ENCODE measurements at places on chromosomes 3 and 15.

DNA sequence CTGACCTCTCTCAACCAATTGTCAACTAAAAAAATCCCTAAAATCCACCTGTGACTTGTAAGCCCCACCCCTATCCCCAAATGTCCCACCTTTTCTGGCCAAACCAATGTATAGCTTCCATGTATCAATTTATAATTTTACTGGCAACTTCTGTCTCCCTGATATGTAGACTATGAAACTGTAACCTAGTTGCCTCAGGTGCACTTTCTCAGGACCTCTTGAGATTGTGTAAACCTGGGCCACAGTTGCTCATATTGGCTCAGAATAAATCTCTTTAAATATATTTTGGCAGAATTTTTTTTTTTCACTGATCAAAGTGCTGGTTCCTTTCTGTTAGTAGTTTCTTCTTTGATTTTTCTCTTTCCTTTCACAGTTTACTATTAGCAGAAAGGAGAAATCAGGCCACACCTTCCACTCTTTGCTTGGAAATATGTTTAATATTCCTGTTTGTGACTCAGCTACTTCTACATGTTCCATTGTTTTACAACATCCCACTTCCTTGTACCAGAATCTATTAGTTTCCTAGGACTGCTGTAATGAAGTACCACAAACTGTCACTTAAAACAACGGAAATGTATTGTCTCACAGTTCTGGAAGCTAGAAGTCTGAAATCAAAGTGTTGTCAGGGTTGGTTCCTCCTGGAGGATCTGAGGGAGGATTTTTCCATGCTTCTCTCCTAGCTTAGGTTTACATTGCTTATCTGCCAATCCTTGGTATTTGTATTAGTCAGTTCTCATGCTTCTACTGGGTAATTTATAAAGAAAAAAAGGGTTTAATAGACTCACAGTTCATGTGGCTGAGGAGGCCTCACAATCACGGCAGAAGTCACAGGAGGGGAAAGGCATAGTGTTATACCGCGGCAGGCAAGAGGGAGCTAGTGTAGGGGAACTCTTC, 801.2 kb upstream of the ARPP21 start:
- no peak for DNase-seq

DNA sequence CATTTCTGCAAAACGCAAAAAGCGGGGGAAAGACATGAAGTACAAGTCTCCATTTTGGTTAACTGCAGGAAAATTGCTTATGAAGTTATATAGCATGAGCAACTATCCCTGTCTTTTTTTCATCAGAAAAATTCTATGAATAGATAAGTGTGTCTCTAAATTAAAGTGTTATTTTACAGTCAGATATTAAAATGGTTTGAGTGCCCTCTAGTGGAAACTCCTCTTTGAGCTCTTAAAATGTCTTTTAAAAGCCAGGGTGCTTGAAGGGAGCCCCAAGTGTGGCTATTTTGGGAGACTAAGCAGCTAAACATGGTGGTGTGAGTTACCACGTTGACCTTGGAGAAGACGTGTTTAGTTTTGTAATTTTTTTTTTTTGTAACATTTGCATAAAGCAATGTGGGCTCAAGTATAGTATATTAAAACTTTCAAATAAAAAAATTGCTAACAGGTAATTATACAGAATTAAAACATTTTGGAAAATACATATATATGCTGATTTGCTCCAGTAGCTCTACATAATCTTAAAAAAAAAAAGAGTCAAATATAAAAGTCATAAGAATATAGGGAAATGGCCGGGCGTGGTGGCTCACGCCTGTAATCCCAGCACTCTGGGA, 77.2 kb downstream of the PPP2R3A start:
- DNase-seq, result peak; percentile 15

DNA sequence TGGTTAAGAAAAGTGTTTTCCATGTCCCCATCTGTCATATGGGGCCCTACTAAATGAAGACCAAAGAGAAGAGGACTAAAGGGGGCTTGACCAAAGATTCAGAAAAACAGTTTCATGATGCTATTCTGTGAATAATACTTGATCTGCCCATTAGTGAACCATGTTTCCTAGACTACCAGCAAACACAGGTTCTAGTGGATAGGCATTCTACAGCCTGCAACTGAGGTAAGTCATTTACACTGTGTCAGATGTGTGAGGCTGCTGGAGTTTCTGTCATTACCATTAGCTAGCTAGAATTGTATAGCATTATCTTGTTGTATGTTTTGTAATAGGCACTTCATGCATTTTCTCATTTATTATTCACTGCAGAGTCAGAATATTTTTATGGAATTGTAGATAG, 6.6 kb downstream of the GPR171 start:
- no peak for DNase-seq

DNA sequence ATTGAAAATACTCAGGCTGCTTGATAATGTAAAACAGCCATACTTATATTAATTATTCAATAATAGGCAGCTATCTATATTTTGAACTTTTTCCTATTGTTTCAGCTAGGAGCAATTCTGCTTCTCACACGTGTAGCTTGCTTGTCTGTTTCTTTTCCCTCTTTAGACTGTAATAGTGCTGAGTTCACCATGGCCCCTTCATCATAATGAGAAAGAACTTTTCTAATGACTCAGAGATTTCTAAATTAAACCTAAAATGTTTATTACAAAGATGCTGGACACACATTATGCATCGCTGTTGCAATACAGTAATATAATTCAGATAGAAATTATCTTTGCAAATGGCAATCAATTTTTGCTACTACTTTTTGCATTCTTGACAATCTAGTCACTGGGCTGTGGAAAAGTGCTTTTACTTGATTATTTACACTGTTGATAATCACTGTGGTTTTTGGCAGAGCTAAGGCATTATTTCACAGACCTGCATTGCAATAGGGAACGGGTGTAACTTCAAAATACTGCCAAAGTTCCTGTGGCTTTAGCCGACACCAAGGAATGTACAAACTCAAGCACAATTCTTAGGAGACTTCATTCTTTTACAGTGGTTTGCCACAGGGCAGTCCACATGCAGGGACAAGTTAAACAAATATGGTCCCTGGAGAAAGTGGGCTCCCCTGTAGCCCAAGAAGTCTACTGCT, 281.0 kb upstream of the TBL1XR1 start:
- DNase-seq, result peak; percentile 97

DNA sequence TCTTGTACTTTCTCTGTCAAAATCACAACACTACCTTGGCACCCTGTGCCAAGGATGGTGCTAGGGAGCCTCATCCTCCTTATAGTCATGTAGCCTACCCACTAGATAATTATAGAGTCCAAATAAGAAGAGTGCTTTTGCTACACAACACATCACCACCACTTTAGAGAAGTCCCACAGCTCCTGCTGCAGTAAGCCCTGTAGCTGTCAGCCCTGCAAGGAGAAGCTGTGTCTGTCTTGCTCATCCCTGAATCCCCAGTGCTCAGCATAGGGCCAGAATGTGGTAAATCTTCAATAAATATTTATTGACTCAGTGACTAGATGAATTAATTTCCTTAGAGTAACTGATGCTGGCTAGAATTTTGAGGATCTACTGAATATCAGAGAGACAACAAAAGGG, 190.8 kb downstream of the ZNF621 start:
- DNase-seq, result no peak

DNA sequence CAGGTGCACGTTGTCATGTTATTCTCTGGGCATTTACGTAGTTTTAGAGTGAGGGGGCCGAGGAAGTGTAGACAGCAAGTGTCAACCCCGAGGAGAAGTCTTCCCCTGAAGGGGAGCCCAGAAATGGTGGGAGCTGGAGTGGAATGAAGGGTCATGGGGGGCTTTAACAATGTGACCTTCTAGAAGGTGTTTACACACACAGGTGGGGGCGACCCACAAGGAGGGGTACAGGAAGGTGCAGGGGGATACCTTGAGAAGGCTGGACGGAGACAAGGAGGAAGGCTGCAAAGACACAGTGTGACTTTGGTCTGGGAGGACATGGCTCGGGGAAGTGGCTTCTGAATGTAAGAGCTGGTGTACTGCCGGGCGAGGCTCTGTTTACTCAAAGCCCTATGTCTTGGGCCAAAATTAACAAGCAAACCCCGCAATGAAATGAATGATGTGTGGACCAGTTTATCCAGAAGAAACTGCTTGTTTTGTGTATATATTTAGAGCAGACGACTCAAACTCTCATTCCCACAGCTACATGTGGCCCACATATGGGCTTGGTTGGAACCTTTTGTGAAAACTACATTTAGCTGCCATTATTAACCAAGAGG, 18.7 kb downstream of the TRPM1 start:
- no peak for DNase-seq

- DNase-seq, result peak; percentile 93
These were observed at the start of gene FBN1 for GRCh38 chr15:48645558-48646330. Gene FBN1 (minus strand): TSS chr15:48645709. CDS start chr15:48644769, 940 bp downstream.

GRCh38 chr15:66481107-66481856, 16.3 kb downstream of the SNAPC5 start:
- DNase-seq, result no peak

GRCh38 chr3:129039271-129040038, 21.1 kb upstream of the GP9 start:
- no peak for DNase-seq

DNA sequence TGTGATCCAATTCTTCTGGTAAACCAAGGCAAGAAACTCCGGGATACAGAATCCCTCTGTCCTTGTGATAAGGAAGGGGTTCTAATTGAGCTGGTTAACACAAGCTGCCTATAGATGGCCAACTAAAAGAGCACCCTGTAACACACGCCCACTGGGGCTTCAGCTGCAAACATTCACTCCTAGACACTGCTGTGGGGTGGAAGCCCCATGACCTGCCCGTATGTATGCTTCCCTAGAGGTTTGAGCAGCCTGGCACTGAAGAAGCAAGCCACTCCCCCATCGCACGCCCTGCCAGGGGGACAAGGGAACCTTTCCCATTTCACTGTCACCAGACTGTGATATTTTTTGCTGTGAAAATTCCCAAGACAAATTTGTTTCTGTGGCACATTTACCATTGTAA, 516.9 kb upstream of the GOLIM4 start:
- no peak for DNase-seq

GRCh38 chr3:157120071-157120892, 39.7 kb downstream of the CCNL1 start:
- DNase-seq, result no peak

DNA sequence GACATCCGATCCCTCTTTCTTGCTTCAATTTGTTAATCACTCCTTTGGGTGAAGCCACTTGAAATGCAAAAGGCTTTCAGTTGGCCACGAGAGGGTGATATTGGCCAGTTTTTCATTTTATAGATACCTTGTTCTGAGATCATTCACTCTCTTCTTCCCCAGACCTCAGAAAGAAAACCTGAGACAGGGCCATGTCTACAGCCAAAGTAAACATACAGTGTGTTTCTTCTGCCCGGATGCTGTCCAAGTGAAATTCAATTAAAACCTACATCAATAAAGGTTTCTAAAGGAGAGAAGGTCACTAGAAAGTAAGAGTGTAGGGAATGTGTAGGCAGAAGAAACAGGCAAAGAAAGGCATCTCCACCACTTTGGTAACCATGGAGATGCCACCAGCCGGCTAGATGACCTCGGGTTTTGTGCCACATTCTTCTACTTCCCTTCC, 39.5 kb upstream of the FMN1 start:
- peak; percentile 72 for DNase-seq

DNA sequence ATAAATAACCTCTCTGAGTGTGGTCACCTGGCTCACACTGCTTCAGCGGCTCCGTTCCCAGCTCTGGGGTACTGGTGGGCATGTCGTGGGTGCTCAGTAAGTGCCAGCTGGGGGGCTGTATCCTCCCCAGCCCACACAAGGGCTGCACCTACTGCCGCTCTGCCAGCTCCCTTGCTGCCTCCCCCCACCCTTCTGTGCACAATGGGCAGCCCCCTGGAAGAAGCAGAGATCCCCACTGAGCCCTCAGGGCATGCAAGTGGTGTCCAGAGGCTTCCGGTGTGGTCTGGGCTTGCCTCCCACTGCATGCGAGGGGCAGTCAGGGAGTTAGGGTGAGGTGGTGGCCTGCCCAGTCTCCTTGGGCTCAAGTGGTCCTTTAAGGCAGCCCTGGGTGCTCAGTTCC, 58.3 kb upstream of the TRPM1 start:
- no peak for DNase-seq

GRCh38 chr3:180180795-180181194, 144.1 kb upstream of the PEX5L start:
- DNase-seq, result no peak

GRCh38 chr3:30344288-30344687, 262.1 kb upstream of the TGFBR2 start:
- no peak for DNase-seq

DNA sequence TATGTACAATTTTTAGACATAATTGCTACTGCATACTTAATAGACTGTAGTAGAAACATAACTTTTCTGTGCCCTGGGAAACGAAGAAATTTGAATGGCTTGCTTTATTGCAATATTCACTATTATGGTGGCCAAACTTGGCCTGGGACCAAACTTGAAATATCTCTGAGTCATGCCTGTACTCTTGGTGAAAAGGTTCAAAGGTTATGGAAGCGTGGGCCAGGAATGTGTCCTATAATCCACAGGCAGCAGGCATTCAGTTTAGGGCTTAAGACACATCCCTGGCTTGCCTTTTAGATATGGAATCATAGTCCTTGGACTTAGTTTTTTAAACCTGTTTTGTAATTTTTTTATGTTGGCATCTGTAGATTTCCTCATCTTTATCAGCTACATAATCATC, 124.3 kb downstream of the LRIG1 start:
- DNase-seq, result peak; percentile 90

DNA sequence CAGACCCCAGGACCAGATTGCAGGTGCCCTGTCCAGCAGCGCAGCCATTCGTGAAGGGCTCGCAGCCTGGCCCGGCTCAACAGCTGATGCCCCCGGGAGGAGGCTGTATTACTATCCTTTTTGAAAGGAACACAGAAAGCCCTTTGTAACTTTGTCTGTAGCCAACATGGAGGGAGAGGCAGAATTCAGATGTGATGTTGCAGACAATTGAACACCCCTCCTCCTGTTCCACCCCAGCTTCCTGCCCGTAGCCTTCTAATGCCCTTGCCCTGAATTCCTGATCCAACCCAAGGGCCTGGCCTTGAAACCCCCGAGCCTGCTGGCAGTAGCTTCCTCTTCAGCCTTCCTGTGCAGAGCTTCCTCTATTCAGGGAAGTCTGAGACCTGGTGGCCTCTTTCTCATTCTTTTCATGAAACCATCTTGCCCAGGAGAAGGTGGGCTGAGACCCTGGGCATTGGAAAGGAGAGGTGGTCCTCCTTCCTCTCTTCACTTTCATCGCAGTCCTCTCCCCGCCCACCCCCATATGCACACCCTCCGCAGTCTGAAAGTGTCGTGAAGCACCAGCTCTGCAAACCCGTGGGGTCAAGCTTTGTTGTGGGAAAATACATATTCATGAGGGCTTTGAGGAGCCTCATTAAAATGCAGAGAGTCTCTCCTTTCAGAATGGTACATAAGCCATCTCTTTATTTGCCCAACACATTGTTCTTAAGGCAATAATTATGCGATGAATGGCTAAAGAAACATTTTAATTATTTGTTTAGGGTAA, 109.2 kb downstream of the APBA2 start:
- DNase-seq, result no peak

GRCh38 chr15:72534523-72534922, 60.4 kb downstream of the ARIH1 start:
- no peak for DNase-seq

GRCh38 chr3:72739531-72740466, 108.4 kb downstream of the SHQ1 start:
- peak; percentile 45 for DNase-seq
